Bladder microvascular endothelial cell (primary cell): ENCODE measurements at places on chromosomes 5 and 9. TPM values are rescaled to one million over a fixed set of nuclear protein-coding genes. Genes with fewer than 3 reads are reported as not detected.

TAF11L13 gene
- not detected in 2 replicates for total RNA-seq

DMGDH gene
- 0.50 TPM in 1 of 2 replicates, not detected in the other for total RNA-seq

PCDHGB4 gene
- 8.3 and 20.1 TPM in 2 replicates for total RNA-seq

PKD2L2 gene
- total RNA-seq, result not detected in 2 replicates

GCNT4 gene
- 0.25 and 0.81 TPM in 2 replicates for total RNA-seq

SHB gene
- total RNA-seq, result 14.2 and 35.2 TPM in 2 replicates

LECT2 gene
- not detected in 2 replicates for total RNA-seq

EGFLAM gene
- total RNA-seq, result 0.06 and 0.49 TPM in 2 replicates

PARP8 gene
- total RNA-seq, result 0.16 and 1.2 TPM in 2 replicates

PCDHGA12 gene
- total RNA-seq, result 1.8 and 6.2 TPM in 2 replicates

LAMC3 gene
- under 0.01 and 0.50 TPM in 2 replicates for total RNA-seq

SHC3 gene
- total RNA-seq, result under 0.01 and 0.19 TPM in 2 replicates

ADAMTS13 gene
- total RNA-seq, result 0.49 and 3.0 TPM in 2 replicates

GPR151 gene
- not detected in 2 replicates for total RNA-seq

IL5 gene
- total RNA-seq, result not detected in 2 replicates

ZSWIM6 gene
- total RNA-seq, result 7.3 and 18.0 TPM in 2 replicates

PFN3 gene
- total RNA-seq, result not detected in 2 replicates

CCDC152 gene
- 0.06 and 0.16 TPM in 2 replicates for total RNA-seq

TMC1 gene
- total RNA-seq, result 1.3 and 2.4 TPM in 2 replicates

BTNL9 gene
- total RNA-seq, result 0.13 and 0.81 TPM in 2 replicates

SREK1 gene
- total RNA-seq, result 38.7 and 92.2 TPM in 2 replicates

MYO10 gene
- 80.8 and 114 TPM in 2 replicates for total RNA-seq

PLEKHG4B gene
- 0.06 TPM in 1 of 2 replicates, not detected in the other for total RNA-seq
